ENCODE measurements at places on chromosomes 2 and 18.
A peak's percentile ranks its signal among the peaks of the same experiment; 100 is the strongest.

DNA sequence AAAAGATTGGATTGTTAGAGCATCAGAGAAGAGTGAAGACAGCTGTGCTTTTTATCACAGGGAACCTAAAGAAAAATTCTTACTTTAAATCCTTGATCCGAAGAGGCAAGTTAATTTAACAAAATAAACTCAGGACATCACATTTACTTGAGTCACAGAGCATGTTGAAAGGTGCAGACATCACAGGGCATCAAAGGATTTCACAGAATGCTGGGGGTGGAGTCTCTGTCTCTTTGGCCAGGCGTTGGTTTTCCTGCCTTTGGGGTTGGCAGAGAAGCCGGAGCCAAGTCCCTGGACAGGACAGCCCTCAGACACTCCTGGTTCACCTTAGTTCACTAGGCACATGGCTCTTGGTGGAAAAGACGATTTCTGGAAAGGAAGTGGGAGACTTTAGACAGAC, 56.3 kb downstream of the SH3RF3 start:
- DNase-seq: no peak

DNA sequence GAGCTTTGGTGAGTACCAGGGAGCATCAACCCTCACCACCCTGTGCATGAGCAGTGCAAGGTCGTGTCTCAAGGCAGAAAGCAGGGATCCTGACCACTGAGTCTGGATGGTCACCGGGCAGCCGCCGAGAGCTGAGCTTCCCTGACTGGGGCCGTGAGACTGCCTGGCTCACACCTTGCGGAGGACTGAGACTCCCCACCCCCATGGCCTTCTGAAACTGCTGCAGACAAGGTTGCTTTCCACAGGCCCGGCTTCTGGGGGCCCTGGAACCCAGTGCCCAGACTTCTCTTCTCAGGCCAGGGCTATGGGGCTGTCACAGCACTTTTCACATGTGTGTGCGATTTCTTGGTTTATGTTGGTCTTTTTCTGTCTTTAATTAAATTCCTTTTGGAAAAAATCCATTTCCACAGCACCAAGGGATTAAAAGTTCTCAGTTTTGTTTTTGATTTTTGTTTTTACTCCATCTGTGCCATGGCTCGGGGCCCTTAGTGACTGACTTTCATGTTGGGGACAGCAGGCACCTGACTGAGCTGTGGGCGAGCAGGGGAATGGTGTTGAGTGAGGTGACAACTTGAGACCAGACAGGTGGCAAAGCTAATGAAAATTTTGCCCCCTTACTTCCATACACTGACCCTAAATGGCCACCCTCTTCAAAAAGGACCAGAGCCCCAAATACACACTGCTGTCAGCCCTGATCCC, 297.9 kb downstream of the CYP26B1 start:
- DNase-seq: no peak

DNA sequence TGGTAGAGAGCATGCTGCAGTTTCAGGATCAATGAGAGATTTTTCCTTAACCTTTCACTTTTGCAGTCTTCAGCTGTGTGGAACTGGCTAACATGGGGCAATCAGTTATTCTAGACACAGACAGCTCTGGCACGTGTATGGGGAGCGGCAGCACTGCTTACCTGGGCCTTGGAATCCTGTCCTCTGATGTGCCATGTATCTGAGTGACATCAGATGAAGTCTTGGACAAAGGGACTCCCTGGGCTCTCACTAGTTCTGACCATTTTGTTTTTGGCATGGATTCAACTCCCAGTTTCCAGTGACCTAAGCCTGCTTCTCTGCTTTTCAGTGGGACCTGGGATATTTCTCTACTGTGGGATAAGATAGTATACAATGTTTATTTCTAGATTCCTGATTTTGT, 54.3 kb downstream of the RNF144A start:
- no peak for DNase-seq

- DNase-seq: no peak
These were observed 154.6 kb downstream of the WDSUB1 start for GRCh38 chr2:159131914-159132281.

DNA sequence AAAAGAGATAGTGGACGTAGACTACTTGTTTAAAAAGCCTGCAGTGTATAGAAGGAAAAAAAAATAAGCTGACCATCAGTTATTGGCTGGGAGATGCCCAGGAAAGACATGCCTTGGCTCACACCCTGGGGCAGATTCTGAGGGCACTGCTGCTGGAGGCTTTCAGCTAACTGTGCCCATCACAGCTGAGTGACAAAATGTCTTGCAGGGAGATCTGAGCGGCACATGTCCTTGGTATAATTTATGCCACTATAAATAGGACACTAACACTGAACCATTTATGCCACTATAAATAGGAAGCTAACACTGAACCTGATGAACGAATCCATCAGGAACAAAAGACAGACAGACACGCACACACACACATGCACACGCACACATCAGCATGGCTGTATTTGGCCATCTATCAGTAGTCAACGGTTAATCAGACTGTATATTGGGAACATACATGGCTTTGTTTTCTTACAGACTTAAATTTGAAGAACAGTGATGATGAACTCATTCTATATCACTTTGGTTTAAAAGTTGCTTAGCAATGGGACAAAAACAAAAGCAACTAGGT, 68.2 kb upstream of the NOSTRIN start:
- no peak for DNase-seq

DNA sequence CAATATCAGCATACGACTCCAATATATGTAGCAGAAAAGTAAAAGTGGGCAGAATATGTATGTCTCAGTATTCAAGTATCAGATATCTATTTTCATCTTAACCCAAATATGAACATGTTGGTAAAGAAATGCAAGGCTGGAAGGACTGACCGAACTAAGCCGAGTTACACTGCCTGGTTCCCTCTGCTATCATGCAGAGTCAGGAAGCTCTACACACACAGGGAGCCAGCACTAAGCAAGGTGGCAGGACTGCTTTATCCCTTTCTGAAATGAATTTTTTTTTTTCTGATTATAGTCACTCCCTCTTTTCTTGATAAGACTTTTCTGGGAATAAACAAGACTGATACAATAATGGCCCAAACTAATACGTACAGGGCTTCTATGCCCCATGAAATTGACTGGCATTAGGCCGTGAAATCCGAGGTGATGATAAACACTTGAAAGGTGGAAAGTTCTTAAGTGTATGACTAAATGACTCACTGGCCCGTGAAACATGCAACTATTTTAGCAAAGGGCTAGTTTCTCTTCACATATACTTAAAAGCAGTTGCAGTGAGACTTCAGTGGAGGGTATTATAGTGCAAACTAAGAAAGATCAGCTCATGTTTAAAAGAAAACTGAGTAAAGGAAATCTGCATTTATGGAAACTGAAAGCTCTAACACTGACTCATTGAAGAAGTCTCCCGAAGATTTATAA, 14.9 kb downstream of the DPP4 start:
- DNase-seq: no peak

- no peak for DNase-seq
These were observed 41.6 kb upstream of the GPR39 start for GRCh38 chr2:132374961-132375360.

DNA sequence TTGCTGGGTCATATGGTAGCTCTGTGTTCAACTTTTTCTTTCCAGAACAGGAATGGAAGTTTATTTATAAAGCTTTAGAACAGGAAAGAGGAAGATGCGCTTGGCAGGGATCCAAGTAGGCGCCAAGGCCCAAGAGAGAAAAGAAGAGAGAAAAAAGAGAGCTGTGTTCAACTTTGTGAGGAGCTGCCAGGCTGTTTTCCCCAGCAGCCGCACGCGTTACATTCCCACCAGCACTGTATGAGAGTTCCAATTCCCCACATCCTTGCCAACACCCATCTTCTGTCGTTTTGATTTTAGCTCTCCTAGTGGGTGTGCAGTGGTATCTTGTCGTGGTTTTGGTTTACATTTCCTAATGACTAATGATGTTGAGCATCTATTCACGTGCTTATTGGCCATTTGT, 51.4 kb downstream of the KCNF1 start:
- no peak for DNase-seq

DNA sequence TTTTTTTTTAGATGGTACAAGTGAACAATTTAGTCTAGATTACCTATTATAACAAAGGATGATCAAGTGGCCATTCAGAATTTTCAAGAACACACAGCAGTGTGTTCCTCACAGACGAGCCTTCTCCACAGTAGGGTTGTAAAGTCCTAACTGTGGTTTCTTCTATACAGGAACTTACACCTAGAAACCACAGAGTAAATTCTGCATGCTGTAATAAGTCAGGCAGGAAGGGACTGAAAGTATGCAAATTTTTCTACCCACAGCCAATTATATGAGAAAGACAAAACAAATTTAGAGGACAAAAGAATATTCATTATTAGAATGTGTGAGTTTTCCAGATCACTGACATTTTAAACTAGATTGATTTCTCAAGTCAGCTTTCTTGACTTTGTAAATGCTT, 99.5 kb downstream of the RBMS1 start:
- DNase-seq: peak; percentile 54

GRCh38 chr2:15302154-15302553, 259.0 kb downstream of the NBAS start:
- no peak for DNase-seq

- peak; percentile 69 for DNase-seq
These were observed 7.6 kb upstream of the MSTN start for GRCh38 chr2:190069936-190070696.

DNA sequence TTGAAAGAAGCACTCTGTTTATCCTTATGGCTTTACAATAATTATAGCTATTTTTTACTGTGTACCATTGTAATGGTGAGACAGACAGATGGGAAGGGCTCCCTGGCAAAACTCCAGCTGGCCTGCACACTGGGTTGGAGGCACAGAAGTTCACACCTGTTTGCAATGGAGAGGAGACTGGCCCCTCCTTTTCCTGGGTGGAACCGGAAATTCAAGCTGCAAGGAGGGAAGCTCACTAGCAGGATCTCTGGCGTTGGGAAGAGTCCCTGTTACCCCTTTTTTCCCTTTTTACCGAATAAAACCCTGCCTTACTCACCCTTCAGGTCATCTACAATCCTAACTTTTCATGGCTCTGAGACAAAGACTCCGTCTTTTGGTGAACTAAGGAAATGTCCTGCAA, 100.3 kb upstream of the TFPI start:
- peak; percentile 76 for DNase-seq

GRCh38 chr2:54638103-54638502, 85.4 kb upstream of the EML6 start:
- DNase-seq: no peak
